SK-MEL-5 (cell line): ENCODE measurements at places on chromosomes 4 and X.

DNA sequence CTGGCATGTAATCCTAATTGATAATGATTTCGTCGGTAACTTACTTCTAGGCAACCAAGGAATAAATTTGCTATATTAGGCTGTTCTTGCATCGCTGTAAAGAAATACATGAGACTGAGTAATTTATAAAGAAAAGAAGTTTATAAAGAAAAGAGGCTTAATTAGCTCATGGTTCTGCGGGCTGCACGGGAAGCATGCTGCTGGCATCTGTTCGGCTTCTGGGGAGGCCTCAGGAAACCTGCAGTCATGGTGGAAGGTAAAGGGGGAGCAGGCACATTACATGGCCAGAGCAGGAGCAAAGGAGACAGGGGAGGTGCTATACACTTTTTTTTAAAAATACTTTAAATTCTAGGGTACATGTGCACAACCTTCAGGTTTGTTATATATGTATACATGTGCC is 290.2 kb downstream of the STK32B start:
- no peak for DNase-seq

- no peak for DNase-seq
Observed at GRCh38 chr4:76601791-76602190, 166.8 kb downstream of the SHROOM3 start.

DNA sequence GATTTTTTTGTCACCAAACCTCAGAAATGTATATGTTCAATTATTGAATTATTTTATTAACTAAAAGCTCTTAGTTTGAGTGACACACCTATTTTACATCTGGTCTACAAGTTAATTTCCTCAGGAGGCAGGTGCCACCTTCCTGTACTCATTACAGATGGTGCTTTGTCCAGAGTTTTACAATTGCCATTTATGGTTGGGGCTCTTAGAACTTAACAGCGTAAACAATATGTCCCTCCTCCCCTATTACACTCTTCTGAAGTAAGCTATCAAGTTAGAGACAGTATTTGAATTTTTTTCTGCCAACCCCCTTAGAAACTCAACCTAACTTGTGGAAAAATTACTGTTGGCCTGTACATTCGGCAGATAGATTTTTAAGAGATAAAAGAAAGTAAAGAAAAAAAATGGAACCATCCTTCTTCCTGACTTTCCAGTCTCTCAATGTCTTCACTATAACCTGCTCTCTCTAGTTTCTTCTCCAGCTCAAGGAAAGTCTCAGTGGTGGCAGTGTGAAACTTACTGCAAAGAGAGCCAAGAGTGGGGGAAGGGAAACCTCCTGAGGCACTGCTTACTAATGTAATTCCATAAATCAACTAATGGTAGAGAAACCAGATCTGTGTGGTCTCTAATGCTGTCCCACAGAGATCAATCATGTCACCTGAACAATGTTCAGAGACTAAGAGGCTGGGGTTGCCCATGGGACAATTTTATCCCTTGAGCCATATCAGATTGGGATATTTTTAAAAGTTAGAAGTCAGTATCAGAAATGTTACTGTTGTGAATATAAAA is 7.8 kb downstream of the CXXC4 start:
- no peak for DNase-seq

- no peak for DNase-seq
Observed at GRCh38 chr4:25113915-25114904, 46.0 kb downstream of the SEPSECS start.

GRCh38 chrX:38326086-38326485 is 1.2 kb downstream of the RPGR start:
- no peak for DNase-seq

DNA sequence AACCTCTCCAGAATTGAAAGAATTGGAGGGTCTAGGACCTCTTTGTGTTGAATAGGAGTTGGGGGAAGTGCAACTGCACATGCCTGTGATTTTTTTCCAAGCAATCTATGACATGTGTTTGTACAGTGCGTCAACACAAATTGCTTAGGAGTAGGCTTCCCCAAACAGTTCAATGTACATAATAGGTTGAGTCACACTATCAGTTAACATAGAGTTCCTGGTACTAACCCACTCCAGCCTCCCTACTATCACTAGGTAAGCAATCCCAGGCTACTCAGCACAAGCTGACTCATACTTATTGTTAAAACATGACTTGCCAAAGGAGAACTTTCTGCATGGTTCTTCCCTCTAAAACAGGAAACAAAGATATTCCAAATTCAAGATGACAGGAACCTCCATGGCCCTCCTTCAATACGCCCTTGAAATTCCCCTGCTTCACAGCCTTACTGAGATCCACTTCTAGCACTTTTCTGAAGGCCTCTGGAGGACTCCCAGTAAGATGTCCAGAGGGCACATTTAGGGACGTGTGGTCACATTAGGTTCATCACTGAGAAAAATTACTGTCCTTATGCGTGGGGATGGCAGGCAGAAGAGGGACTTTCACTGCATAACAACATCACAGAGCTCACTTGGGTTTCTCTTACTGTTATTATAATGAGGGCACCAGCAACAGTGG is 8.4 kb upstream of the VSIG1 start:
- no peak for DNase-seq

- DNase-seq, result peak; percentile 63
Observed at GRCh38 chrX:124223524-124223923, 108.9 kb upstream of the TEX13D start.
